Activated T-cell treated with anti-CD3 and anti-CD28 coated beads, Interleukin-2, amount 50 U/mL, for 4 hours (primary cell): ENCODE measurements at places on chromosomes 5 and 9. TPM values are rescaled to one million over a fixed set of nuclear protein-coding genes. Genes with fewer than 3 reads are reported as not detected.

DNA sequence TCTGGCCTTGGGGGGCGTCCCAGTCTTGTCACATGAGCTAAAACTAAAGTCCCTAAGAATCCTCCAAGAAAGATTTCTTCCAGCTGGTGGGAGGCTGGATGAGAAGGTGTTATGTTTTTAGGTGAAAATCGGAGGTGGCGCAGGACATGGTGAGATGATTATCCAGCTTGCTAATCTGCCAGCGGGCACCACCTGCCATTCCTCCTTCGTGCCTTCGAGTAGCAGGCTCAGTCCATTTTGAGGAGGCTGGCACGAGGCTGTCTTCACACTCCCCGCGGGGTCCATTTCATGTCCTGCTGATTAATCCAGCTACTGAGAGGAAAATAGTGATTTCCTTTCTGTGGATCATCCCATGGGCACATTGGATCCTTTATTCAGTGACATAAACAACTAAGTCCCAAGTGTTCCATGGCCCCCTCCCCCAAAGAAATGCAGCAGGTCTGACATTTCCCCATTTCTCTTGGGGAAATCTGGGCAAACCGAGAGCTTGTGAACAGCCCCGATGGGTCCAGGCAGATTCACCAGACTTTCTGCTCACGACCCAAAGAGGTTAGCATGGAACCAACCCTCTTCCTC, 38.2 kb upstream of the EXOC3 start:
- no peak for DNase-seq

DNA sequence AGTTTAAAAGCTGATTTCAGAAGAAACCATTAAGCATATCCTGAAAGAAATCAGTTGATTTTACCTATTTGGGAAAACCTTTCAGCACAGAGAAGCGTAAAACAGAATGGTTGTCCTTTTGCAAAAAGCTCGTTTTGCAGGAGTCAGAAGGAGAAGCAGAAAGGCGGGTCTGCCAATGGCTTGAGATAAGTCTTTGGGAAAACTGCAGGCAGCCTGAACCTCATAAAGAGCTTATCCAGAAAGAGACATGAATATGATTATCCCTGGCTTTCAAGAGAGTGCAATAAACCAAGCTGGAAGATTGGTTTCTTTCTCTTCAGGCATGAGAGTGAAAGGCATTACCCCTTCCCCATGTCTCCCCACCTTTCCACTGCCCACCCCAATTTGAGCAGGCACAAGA, 353.3 kb downstream of the ARHGEF28 start:
- no peak for DNase-seq

The BNC2 gene
- total RNA-seq: 0.25 TPM

DNA sequence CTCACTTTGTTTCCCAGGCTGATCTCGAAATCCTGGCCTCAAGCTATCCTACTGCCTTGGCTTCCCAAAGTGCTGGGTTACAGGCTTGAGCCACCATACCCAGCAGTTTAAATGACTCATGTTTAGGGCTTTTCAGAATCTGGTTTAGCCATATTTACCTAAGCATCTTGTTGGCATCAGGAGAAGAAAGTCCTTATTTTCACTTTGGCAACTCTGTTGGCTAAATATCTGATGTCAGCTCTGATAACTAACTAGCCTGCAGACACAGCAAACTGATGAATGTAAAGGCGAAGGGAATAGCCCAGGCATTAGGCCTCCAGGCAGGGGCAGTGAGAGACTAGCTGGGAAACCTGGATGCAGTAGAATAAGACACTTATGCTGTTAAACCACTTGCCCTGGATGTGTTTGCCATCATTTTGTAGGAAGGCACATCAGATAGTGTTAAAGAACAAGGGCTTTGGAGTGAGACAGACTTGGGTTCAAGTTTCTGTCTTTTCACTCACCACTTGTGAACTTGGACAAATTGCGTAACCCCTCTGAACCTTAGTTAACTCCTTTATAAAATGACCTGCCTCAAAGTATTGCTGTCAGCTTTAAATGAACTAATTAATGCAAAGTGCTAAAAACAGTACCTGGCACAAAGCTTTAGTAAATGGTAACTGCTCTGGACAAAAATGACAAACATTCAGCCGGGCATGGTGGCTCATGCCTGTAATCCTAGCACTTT, 34.7 kb upstream of the GARNL3 start:
- no peak for DNase-seq

DNA sequence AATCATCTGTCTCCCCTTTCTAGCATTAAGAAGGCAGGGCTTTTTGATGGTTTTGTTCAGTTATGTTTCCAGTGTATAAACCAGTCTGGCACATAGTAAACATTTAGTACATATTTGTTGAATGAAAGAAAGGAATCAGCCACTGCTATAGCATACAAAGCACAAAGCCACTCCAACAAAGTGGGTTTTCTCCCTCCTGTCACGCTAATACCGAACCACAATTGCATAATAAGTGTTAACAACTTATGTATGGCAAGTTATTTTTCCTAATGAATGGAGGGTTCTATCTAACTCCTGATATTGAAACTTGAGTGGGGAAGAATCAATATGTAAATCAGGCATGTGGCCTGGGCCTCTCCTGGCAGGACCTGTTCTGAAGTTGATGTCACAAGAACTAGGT, 53.9 kb downstream of the PRUNE2 start:
- DNase-seq: no peak
